ENCODE measurements at places on chromosomes 5 and 9.

DNA sequence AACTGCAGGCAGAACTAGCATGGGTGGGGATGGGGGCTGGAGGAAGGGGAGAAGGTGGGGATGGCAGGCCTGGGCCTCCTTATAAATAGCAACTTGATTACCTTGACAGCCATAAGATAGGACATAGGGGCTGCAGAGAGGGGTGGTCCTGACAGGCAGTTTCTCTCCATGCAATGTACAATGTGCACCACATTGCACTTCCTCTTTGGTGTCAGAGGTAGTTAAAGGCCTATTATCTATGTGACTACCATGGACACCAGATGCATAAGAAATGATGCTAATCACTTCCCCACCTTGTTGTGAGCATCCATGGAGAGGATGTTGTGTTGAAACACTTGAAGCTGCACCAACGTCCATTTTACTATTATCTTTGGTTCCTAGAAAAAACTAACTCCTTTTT is 20.2 kb upstream of the SUB1 start:
- DNase-seq: no peak

DNA sequence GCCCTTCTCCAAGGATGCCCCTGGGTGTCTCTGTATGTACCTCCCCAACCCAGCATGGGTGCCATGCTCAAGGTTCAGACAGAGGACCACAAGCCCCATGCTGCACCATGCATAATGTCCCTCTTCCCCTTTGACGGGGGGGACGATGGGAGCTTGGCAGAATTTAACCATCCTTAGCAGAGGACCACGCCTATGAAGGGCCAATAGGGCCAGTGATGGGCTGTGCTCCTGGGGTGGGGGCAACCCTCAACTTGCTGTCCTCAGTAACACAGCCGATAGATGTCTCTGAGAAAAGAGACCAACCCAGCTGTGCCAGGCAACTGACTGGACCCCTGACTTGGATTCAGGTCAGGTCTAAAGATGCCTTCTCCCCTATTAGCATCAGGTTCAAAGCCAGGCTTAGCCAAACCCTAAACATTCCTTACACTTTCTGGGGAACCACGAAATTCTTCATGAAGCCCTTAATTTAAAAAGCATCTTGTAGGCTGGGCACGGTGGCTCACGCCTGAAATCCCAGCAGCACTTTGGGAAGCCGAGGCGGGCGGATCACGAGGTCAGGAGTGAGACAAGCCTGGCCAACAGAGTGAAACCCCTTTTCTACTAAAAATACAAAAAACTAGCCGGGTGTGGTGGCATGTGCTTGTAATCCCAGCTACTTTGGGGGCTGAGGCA is 20.7 kb upstream of the JADE2 start:
- DNase-seq: no peak

DNA sequence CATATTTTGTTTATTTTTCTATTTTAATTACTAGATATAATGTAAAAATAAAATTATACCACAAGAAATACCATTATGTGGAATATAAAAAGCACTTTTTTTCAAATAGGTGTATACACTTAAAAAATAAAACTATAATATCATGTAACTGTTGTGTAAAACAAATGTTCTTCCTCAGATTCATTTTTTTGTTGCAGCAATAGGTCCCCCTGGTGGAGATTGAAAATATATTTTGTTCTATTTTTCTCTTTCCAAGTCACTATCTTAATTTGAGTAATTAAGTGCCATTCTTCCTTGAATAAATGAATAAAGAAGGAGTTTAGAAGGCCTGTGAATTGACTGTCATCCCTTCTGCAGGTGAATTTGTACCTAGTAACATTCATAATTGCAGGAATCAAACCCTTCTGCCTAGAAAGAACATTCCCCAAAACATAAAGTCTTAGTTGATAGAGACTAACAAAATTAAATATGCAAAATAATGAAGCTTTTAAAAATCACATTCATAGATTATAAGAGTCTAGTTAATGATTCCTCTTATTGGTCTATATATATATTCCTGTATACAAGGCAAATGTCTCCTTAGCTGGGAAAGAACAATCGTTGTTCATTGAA is 23.4 kb downstream of the CETN3 start:
- DNase-seq: no peak

DNA sequence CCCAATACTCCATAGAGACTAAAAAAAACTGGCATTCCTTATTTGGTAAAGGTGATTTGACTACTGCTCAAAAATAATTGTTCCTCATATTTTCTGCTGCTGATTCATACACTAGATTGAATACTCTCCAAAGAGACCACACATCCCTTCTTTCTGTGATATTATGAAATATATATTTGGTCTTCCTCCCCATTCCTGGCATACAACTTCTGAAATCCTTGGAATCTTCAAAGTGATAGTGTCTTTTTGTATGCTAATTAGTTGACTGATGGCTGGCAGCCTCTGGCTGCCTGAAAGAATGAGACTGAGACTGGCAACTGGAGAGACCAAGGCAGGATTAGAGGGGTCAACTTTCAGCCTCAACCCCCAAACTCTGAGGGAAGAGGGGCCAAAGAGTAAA is 348.0 kb upstream of the RFX3 start:
- DNase-seq: no peak

GRCh38 chr5:77683171-77683732 is 44.7 kb upstream of the OTP start:
- no peak for DNase-seq

GRCh38 chr9:136521537-136521936 is 24.3 kb downstream of the NOTCH1 start:
- no peak for DNase-seq

DNA sequence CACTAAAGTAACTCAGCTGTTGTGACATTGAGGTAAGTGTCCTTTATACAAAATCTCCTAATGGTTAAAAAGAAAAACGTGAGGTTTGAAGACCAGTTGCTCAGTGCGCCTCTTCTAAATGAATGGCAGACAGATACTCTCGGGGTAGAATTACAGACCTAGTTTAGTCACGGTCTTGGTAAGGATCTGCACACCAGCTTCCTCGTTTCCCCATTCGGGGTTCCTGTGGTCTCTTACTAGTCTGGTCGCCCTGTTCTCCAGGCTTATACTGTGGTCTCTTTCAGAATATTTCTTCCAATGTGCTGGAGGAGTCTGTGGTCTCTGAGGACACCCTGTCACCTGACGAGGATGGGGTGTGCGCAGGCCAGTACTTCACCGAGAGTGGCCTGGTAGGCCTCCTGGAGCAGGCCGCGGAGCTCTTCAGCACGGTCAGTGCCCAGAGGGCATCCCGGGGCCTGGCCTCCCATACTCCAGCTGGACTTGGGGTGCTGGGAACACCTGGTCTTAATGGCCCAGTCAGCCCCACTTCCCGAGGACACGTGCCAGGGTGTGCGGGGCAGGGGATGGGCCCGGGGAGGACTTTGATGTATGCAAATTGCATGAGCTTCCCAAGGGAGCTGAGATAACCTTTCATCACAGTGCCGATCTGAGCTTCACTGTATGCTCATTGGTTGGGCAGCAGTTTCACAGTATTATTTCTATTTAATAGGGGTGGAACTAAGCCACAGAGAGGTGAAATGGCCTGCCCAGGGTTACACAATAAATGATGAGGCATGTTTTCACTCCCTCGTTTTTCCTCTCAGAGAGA is 224.5 kb downstream of the DOCK8 start:
- no peak for DNase-seq

- no peak for DNase-seq
Measured at GRCh38 chr5:171771856-171772255, 13.8 kb upstream of the SMIM23 start.

- DNase-seq: no peak
Measured at GRCh38 chr5:107431998-107432397, 238.7 kb downstream of the EFNA5 start.

DNA sequence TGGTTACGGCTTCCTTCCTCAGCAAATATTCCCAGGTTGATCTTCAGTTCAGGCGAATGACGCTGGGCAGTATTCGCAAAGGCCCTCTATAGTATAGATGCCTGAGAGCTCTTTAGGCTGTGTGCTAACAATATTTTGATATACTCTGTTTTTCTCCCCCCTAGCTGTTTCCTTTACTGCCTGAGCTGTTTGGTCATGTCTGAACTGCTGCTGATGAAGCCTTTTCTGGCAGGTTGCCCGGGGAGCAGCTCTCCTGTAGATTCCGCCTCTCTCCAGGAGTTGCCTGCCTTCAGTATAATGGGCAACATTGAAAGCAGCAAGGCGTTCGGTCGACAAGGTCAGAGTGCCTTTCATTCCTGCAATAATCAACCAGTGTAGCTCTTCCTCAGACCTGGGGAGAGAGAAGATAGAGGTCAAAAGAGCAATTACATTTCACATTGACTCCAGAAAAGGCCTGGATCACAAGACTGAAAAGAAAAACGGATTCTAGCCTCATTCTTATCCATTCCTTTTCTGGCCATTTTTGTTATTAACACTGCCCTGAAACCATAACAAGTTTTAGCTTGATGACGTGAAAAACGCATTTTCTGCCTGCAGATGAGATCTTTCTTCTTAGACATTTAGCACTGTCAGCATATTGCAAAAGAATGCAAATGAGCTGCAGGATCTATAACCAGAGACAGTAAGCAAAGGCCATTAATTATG is 60.1 kb upstream of the ZNF608 start:
- DNase-seq: no peak

DNA sequence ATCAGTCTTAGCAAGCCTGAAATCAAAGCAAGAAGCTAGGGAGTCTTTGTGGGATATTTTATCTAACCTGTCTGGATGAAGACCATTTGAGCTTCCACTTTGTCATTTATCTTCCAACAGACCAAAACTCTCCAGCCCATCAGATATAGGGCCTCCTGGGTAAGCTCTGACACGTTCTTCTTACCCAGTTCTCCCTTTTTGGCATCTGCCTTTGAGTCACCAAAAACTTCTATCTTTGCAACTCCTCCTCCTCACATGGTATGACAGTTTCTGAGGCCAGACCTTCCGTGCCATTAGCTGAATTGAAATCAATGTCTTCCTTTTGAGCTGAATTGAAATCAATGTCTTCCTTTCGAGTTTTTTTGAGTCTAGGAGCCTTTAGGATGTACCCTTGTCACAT is 156.6 kb upstream of the SPRY4 start:
- DNase-seq: no peak

DNA sequence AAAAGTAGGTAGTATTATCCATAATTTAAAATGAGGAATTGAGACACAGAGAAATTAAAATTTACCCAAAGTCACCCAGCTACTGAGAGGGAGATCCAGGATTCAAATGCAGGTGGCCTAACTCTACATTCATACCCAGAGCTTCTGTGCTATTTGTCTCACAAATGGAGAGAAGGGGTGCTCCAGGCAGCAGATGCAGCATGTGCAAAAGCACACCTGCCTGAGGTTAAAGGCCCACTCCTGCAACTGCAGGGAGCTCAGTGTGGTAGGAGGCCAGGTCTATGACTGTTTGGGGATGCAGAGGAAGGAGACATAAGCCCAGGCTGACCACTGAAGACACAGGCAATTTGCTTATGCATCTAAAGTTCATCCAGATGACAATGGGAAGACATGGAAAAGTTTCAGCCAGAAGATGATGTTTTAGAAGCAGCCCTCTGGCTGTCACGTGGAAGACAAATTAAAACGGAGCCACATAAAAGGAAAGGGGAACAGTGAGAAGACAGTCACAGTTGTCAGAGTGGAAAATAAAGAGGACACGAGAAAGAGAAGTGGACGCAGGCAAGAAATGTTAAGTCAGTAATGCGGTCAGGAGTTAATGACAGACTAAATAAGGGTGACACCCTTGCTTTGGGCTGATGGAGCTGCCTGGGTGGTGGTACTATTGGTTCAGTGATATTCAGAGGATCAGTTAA is 214.7 kb downstream of the EBF1 start:
- no peak for DNase-seq

DNA sequence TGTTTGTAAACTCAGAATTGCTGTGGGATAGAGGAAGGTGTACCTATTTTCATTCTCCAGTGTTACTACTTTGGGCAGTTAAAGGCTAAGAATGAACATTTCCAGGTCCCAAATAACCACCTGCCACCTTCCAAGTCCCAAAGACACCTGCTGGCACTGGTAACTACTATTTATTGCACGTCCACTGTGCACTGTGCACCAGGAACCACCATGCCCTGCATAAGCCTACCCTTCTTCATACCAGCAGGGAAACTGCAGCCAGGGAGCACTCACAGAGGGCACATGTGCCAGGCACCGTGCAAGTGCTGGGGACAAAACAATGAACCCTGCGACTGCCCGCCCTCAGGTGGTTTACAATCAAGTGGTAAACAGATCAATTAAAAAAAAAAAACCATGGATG is 34.9 kb downstream of the RAPGEF1 start:
- no peak for DNase-seq

- DNase-seq: no peak
Measured at GRCh38 chr9:131096269-131097125, at the start of gene AIF1L. TSS of gene AIF1L (plus strand) at chr9:131096531. CDS start at chr9:131096630, 99 bp downstream.

GRCh38 chr5:89283728-89284493 is 400.9 kb upstream of the MEF2C start:
- no peak for DNase-seq

- no peak for DNase-seq
Measured at GRCh38 chr9:129282731-129283211, 104.7 kb upstream of the IER5L start.

- no peak for DNase-seq
Measured at GRCh38 chr5:177099422-177100093, 12.8 kb downstream of the FGFR4 start.

- peak; percentile 21 for DNase-seq
Measured at GRCh38 chr5:55146543-55147151, 13.3 kb upstream of the GPX8 start.

GRCh38 chr9:91474656-91475055 is 51.0 kb upstream of the NFIL3 start:
- DNase-seq: no peak

DNA sequence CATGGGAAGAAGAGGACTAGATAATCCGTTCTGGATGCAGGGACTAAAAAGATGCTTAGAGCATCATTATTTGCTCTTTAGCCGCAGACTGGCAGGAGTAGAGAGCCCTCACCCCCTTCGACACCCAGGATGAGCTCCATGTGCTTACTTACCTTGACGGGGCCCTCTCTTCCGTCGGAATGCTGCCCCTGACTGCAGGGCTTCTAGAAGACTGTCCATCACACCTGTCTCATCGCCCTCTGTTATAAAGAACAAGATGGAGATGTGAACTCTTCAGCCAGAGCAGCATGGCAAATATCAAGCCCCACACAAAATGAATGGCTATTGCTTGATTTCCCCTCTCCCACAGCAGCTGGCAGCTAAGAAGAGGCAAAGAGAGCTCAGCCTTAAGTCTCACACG is 35.1 kb downstream of the PCDHGC5 start:
- no peak for DNase-seq

DNA sequence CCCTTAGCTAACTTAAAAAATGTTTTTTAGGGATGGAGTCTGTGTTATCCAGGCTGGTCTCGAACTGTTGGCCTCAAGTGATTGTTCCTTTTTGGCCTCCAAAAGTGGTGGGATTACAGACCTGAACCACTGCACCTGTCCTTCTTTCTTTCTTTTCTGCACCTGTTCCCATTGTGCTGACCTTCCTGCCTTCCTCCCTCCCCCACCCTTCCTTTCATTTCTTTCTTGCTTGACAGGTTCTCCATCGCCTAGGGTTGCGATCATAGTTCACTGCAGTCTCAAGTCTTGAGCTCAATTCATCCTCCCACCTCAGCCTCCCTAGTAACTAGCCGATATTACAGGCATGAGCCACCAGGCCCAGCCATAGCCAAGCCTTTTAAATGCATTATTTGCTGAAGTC is 20.6 kb downstream of the JMY start:
- DNase-seq: no peak

- no peak for DNase-seq
Measured at GRCh38 chr5:66597183-66597757, 1.1 kb downstream of the MAST4 start.

Measured in activated naive CD4-positive, alpha-beta T cell (primary cell).